ENCODE measurements at places on chromosomes 16 and 17.
A peak's percentile ranks its signal among the peaks of the same experiment; 100 is the strongest.

- peak; percentile 96 for DNase-seq
These were observed 146.1 kb downstream of the SEC14L1 start for GRCh38 chr17:77286641-77287431.

DNA sequence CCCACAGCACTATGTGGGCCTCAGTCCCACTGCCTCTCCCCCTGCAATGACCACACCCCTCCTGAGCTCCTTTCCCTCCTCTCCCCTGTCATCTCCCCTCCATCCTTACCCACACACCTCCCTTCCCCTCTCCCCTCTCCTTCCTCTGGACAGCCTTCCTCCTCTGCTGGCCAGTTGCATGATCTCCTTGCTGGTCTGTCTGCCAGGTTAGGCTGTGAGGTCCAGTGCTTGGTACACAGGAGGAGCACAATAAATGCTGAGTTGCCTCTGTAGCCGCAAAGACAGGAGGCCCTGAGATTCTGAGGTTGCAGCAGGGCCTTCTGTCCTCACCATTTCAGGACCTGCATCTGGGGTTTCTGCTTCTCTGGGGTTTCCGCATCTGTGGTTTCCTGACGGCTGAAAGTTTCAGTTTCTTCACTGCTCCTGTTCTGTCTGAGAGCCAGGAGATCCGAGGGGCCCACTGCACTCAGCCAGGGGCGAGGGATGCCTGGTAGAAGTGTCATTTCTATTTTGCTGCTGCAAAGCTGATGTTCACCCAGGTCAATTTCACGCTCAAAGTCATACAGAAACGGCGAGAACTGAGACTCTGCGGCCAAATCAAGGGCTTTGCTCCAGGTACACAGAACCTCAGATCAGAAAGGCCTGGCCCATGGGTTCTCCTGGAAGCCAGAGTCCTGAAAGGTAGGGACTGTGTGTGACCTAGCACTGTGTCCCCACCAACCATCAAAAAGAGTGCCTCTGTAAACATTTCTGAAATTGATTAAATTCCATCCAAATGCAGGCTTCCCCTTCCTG is 4.6 kb upstream of the SLC12A3 start:
- no peak for DNase-seq

GRCh38 chr17:633641-634101 is 81.0 kb downstream of the VPS53 start:
- no peak for DNase-seq

GRCh38 chr17:72113751-72114150 is 7.1 kb upstream of the SOX9 start:
- no peak for DNase-seq

DNA sequence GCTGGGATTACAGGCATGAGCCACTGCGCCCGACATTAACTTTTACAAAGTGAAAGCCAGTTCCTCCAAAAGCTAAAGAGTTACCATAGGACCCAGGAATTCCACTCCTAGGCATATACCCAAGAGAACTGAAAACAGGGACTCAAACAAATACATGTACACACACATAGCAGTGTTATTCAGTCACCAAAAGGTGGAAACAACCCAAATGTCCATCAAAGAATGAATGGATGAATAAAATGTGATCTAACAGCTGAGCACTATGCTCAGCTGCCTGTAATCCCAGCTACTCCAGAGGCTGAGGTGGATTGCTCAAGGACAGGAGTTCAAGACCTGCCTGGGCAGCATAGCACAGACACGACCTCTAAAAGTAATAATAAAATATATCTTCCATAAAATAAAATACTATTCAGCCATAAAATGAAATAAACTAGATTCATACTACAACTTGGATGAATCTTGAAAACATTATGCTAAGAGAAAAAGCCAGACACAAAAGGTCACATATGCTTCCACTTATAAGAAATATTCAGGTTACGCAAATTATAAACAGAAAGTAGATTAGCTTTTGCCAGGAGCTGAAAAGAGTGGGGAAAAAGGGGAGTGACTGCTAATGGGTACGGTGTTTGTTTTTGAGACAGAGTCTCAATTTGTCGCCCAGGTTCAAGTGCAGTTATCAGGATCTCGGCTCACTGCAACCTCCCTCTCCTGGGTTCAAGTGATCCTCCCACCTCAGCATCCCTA is 9.3 kb upstream of the USP7 start:
- DNase-seq = no peak

- DNase-seq = no peak
These were observed 180.5 kb downstream of the IRX3 start for GRCh38 chr16:54106057-54106456.

GRCh38 chr17:28928061-28928460 is 23.3 kb downstream of the PHF12 start:
- DNase-seq = no peak
